ENCODE measurements at places on chromosomes 1 and 21.

DNA sequence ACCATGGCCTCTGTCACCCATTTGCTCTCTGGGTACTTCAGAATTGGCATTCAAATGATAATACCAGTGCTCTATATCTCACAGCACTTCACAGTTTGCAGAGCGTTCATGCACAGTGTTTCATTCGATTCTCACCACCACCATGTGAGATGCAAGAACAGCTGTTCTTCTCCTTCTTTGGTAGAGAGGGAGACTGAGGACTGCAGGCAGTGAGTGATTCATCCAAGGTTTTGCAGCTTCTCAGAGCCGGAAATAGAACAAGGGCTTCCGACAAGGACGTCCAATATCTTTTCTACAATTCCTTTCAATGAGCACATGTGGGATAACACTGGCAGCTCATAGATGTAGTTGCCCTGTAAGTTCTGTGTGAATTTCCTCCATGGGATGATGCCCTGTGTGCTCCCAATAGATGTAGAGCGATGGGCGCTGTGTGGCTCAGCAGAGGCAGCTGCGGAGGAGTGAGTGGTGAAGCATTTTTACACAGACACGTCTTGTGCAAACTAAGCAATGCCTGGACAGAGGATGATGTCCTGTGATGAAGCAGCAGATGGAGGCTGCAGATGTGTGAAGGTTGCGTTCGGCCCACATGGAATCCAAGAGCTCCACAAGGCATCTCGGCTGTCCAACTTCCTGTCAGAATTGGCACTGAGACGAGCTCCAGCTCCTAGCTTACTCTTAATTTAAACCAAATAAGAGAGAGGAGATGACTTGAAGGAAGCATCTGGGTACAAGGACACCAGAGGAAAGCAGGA, 24.9 kb downstream of the MT1HL1 start:
- H3K36me3 ChIP-seq, result no peaks in the 10 kb centered on the region
- H3K4me3 ChIP-seq, result no peak overlapping the region
- H3K4me1 ChIP-seq, result no peaks in the 10 kb centered on the region
- DNase-seq, result no peak
- no peak overlapping the region for H3K27ac ChIP-seq

DNA sequence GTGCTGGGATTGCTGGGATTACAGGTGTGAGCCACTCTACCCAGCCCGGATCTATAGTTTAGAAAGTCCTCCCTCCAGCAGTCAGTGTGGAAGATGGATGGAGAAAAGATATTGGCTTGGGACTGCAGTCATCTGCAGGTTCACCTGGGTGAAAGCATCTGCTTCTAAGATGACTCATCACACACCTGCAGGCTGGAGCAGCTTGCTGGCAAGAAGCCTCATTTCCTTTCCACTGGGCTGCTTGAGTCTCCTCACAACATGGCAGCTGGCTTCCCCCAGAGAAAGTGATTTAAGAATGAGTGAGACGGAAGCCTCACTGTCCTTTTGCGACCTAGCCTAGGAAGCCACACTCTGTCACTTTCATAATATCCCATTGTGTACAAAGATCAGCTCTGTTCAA, 50.0 kb downstream of the FOXO6 start:
- no peaks in the 10 kb centered on the region for H3K27me3 ChIP-seq
- H3K4me1 ChIP-seq, result no peaks in the 10 kb centered on the region
- no peak overlapping the region for H3K27ac ChIP-seq
- H3K36me3 ChIP-seq, result no peaks in the 10 kb centered on the region
- H3K4me3 ChIP-seq, result no peak overlapping the region

DNA sequence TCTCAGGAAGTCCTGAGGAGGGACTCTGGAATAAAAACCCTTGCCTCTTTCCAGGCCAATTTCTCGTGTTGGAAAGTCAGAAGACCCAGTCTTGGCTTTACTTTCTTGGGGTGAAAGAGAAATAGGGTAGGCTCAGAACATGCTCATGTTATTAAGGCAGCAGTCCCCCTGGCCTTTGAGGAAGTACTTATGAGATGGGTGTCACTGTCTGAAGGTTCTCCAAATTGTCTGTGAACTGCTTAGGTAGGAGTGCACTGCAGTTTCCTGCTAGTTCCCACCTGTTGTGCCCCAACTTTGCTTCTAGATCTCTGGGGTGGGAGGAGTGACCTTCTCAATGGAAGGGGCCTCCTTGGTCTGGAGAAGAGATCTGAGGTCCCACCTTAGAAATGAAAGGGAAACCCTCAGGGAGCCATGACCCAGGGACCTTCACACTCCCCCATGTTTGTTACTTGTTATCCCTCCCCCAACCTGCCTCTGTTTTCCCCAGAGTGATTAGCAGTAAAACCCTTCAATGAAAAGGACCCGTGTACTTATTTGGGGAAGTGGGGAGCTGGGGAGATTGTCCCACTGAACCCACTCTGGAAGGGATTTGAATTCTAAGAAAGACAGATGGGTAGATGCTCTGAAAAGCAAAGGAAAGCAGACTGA, 5.7 kb downstream of the ZNF691 start:
- H3K4me3 ChIP-seq, result no peak overlapping the region
- H3K27me3 ChIP-seq, result no peaks in the 10 kb centered on the region
- H3K27ac ChIP-seq, result no peak overlapping the region
- no peak for DNase-seq

DNA sequence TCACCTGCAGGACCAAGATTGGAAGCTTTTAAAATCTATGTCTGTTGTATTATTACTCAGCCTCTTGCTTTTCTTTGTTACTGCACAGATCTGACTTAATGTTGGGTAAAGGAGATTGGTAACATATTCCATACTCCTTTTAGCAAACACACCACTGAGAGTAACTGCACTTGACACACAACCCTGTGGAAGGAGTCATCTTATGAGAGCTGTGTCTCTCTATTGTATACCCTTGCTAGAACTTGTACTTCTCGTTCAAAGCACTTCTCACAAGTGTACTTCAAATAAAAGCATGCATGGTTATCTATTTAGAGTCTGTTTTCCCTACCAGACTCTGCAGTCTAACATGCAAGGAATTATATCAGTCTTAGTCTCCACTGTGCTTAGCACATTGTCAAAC, 813.4 kb downstream of the ADGRL2 start:
- no peaks in the 10 kb centered on the region for H3K27me3 ChIP-seq
- no peak overlapping the region for H3K27ac ChIP-seq
- no peaks in the 10 kb centered on the region for H3K4me1 ChIP-seq
- DNase-seq, result no peak
- no peaks in the 10 kb centered on the region for H3K36me3 ChIP-seq

DNA sequence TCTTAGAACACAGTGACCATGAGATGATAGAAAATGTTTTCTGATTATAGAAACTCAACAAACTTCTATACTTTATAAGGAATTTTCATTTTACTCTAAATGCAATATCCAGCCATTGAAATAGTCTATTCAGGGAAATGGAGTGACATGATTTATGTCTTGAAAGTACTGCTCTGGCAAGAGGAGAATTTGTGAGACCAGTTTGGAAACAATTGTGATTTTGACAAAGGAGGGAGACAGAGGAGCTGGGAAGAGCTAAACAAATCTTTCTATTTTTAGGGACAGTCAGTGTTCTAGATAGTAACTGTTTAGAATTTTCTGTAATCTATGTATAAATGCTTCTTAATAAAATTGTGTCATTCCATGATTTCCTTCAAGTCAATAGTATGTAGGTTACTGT, 252.3 kb downstream of the FMN2 start:
- no peak overlapping the region for H3K4me3 ChIP-seq
- H3K27me3 ChIP-seq, result no peaks in the 10 kb centered on the region
- H3K27ac ChIP-seq, result no peak overlapping the region

Measured in right lobe of liver (tissue), 6 donors.